ENCODE measurements at places on chromosomes 3 and 15.

DNA sequence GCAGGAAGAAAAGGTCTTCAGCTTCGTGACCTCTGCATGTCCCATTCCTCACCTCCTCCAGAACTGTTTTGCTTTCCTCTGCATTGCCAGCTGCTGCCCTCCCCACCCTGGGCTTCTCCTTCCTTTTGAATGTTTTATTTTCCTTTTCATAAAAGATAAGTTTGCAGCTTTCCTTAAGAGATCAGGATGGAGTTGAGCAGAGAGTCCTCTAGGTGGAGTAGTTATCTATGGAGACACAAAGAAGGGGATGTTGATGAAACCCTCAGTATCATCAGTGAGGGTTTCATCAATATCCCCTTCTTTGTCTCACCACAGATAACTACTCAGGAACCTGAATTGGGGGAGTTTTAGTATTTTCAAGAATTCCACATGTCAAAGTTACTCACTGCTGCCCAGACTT is 19.0 kb upstream of the SLC25A36 start:
- no peak for DNase-seq

- no peak for DNase-seq
These were observed 4.5 kb upstream of the PARP15 start for GRCh38 chr3:122572940-122573412.

GRCh38 chr15:56737791-56738190 is 4.5 kb upstream of the ZNF280D start:
- no peak for DNase-seq

DNA sequence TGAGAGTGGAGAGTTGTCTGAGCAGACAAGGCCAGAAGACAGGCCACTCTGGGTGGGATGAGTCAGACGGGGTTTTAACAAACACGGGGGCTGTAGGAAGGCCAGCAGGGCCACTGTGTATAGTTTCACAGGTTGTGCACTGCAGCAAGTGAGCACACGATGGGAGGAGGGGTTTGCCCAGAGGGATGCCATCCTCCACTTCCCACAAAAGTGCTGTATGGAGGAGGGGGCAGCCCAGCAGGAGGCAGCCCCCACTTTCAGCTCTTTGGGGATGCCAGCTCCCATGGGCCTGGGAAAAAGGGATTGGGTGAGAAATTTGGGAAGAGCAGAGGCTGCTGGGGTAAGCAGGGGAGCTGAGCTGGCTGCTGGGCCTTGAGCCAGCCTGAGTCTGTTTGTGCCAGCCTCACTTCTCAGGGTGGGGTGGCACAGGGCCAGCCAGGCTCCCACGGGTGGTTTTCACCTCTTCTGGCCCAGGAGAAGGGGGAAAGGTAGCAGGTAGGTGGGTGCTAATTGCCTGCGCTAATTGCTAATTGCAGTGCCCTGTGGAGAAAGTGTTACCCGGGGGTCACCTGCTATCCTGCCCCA is 6.7 kb downstream of the ZBTB47 start:
- DNase-seq, result no peak

- no peak for DNase-seq
These were observed 33.1 kb downstream of the NBEAL2 start for GRCh38 chr3:47012342-47013230.

All from stimulated activated CD8-positive, alpha-beta memory T cell treated with anti-CD3 and anti-CD28 coated beads, Interleukin-4, amount 100 ng/mL, for 4 hours (primary cell).